ENCODE measurements at places on chromosomes 13 and 19.

GRCh38 chr19:56270676-56271075 is 1.9 kb upstream of the EDDM13 start:
- no peak for DNase-seq

DNA sequence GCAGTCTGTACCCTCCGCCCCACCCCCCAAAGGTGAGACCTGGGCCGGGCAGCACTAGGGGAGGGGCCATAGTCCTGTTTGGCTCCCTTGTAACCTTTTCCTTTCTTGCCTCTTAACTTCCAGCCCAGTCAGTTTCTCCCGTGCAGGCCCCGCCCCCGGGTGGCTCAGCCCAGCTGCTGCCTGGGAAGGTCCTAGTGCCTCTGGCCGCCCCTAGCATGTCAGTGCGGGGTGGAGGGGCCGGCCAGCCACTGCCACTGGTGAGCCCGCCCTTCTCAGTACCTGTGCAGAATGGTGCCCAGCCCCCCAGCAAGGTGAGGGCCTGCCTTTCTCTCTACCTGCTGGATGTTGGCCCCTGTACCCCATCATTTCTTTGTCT is 10.5 kb upstream of the PRR19 start:
- DNase-seq, result no peak

DNA sequence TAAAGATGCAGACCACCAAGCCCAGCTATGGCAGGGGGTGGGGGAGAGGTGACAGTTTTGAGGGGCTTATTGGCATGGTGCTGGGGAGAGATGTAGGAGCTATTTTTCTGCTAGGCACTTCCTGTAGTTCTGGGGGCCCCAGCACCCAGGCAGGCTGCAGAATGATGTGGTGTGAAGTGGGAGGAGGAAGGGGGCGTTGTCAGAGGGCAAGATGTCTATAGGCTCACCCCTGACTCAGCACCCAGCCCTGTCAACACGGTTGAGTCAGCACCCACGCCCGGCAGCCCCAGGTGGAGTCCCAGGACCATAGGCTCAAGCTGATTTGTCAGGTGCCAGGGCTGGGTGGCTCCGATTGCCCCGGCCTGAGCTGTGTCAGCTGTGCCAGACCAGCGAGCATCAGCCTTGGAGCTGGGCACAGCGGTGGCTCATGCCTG is 5.8 kb downstream of the KLF2 start:
- DNase-seq, result peak; percentile 81

- DNase-seq, result no peak
Measured at GRCh38 chr13:88031980-88032559, 360.9 kb downstream of the SLITRK5 start.
